Cardiac septum (tissue), 1 donor: ENCODE measurements at places on chromosomes 6 and 20. TPM values are rescaled to one million over a fixed set of nuclear protein-coding genes. Genes with fewer than 3 reads are reported as not detected.

Gene EGFL8
- total RNA-seq: 5.1 TPM

- DNase-seq: no peak
These were observed 670 bp upstream of the COL11A2 start for GRCh38 chr6:33192671-33193602.

DNA sequence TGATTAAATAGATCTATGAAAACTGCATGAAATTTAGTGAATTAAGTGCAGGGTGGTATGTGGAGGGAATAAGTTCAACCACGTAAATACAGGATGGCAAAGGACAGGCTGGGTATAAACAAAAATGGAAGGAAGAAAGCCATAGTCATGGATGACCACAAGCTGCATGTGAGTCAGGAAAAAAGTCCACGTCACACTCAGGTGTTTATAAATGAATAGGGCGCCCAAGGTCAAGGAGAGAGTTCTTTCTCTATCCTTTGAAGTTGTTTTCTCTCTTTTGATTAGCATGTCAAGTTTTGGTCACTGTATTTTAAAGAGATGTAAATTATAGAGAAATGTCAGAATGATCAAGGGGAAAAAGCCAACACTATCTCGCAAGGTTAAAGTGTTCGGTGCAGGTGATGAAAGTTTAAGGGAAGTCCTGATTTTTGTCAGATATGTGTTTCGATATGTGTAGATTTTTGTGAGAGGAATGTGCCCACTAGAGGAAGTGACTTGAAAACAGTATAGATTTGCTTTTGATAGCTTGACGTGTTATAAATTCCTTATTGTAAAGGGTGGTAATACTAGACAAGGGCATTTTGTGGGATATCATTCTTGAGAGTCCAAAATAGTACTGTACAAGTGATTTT lies 58.7 kb downstream of the MAP3K4 start:
- no peak for DNase-seq

- DNase-seq: no peak
These were observed 5.2 kb downstream of the RBM38 start for GRCh38 chr20:57396212-57396983.

DNA sequence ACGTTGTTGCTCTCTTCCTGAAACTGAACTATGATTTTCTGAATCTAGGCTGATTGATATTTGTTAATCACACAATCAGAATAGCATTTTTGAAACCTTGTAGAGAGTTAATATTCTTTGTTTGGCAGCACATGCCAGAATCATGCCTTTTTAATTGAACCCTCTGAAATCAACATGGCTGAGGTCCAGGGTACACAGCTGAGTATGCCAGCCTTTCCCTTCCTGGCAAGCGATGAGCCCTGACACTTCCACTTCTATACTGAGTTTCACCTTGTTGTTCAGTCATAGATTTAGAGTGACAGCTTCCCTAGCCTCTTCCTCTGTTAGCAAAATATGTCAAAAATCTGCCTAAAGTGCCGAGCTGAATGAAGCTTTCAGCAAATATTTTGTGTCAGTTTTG lies 6.8 kb downstream of the HDDC2 start:
- no peak for DNase-seq

GRCh38 chr6:101413773-101414172 lies 20.3 kb downstream of the GRIK2 start:
- DNase-seq: no peak

Gene EPPIN
- not detected for total RNA-seq

Gene RFX6
- not detected for total RNA-seq

GRCh38 chr6:90424580-90424979 lies 127.9 kb upstream of the BACH2 start:
- no peak for DNase-seq
